ENCODE measurements at places on chromosomes 12 and 14.

DNA sequence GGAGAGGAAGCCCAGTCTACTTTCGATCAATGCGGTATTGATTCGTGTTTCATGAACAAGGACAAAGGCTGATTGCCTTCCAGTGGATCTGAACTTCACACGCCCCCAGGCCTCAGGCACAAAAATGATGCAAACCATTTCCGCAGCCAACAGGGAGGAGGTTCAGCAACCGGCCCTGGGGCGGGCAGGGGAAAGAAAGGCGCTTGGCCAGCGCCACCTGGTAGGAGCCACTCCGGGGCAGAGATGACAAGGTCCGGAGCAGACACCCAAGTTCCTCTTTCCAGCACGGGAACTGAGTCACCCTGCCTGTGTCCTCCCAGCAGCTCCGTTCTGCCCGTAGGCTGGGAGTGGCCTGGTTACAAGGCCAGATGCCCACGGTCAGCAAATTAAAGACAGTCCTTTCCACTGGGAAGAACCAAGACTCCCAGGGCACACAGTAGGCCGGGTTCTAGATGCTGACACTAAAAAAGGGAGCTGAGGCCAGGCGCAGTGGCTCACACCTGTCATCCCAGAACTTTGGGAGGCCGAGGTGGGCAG, 136.3 kb downstream of the SCARB1 start:
- no peak for DNase-seq

GRCh38 chr12:75960086-75960910, 71.3 kb downstream of the PHLDA1 start:
- peak; percentile 85 for DNase-seq

GRCh38 chr14:88454886-88455285, 69.4 kb downstream of the SPATA7 start:
- DNase-seq: no peak

GRCh38 chr12:125271892-125272291, 206.7 kb downstream of the AACS start:
- no peak for DNase-seq

DNA sequence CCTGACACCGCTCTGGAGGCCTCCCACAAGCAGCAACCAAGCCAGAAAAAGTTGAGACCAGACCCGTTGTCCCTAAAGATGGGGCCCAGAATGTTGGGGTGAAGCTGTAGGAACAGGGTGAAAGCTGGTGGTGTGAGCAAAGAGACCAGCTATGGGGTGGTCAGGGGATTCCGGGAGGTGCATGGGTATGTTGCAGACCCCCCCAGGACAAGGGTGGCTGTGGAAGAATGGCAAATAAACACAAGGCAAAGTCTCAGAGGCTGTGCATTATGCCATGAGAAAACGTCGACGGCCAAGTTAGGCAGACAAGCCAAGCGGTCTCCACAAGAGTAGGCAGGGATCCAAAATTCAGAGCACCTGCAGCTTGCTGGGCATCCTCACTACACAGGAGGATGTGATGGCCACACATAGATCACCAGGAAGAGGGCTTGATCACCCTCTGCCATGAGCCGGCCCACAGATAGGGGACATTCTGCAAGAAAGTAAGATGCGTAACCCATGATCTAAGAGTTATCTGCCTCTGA, 58.8 kb upstream of the KCNA1 start:
- no peak for DNase-seq

GRCh38 chr12:21881965-21882364, 59.3 kb downstream of the ABCC9 start:
- no peak for DNase-seq

GRCh38 chr12:119804011-119804641, 73.0 kb downstream of the CIT start:
- peak; percentile 38 for DNase-seq

DNA sequence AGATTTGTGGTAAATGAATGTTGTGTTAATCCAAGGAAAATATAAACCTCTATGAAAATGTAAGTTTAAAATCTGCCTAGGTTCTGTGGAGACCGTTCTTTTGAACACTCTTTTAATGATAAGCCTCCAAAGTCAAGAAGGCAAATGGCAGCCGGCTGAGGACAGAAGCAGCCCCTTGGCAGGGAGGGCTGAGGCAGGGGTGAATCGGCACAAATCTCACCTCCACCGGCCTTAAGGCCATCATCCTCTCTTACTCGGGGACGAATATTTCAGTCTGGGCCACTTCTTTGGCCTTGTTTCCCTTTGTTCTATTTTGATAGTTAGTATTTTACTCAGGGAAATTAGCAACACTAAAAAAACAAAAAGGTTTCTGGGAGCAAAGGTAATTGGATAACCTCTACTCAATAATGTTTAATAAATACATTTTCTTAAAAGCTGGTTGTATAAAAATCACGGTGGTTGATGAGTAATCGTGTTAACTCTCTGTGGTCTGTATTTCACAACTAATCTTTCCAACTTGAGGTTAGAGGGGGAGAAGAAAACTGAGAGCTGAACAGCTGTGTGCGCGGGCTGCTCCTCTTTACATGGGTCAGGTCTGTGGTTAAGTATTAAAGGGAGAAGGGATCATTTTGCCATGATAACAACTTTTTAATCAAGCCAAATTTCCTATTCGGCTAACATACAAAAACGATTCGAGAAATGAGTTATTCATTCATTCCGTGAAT, 18.6 kb downstream of the LGMN start:
- DNase-seq: no peak

DNA sequence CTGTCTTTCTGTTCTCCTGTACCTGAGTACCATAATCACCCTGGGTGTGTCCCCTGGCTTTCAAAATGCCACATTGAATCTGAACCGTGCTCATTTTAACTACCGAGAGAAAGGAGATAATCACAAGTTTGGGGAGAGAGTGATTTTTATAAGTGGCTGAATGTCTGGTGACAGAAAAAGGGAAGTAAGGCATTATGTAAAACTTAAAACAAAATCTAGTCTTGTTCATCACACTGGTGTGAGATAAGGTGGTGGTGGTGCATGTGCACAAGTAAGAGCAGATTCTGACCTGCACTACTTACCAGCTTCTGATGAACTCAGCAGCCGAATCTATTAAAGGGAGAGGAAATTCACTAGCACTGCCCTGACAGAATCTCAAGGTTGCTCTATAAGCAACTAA, 56.3 kb downstream of the SPPL3 start:
- no peak for DNase-seq

GRCh38 chr12:25691865-25692114, 138.7 kb upstream of the LMNTD1 start:
- no peak for DNase-seq

- no peak for DNase-seq
Observed at GRCh38 chr14:49895480-49895879, 2.6 kb downstream of the ARF6 start.

DNA sequence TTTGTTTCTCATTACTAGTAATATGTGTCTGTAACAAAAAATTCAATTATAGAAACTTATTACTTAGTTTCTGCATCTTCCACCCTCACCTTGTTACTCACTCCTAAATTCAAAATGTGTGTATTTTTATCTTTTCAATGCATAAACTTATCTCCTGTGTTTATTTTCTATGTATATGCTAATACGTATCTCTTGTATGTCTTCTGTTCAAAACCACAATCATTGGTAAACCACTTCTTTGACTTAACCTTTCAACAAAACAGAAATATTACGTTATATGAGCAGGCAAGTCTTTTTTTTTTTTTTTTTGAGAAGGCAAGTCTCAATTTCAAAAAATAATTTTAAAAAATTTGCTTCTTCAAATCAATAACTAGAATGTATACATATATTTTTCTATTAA, 39.2 kb upstream of the RPH3A start:
- no peak for DNase-seq

- no peak for DNase-seq
Observed at GRCh38 chr14:98230411-98230810, 1041.6 kb downstream of the BCL11B start.

DNA sequence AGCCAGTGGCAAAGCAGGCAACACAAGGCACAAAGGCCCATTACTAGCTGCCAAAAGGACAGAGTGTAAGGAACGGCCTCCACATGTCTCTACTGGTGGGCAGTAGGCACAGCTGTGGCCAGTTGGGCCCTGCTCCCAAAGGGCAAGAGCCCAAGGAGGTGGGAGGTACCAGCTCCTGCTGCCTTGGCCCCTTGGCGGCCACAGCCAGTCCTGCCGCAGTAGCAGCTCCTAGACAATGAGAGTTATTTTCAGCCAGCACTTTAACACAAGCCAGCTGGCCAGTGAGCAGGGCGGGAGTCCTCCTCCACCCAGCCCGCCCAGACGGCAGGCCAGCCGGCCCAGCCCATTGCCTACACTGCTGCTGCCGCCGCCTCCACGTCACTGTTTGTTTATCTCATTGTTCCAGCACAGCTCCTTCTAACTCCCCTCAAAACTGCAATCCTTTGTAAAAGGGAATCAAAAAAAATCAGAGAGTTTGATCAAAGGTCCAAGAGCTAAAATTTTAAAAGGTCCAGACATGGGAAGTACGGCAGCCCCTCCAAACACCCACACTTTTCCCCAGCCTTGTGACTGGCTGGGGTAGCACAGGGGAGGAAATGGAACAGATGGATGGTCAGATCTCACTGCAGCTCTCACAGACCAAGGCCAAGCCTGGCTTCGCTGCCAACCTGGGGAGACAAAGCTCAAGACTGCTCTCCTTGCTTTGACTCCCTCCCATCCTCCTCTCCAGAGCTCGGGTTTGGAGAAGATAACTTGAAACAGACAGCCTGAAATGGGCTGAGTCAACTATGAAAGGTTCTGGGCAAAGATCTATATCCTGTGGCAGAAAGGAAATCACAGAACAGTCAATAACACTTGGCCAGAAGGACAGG, 33.5 kb downstream of the FMNL3 start:
- no peak for DNase-seq

DNA sequence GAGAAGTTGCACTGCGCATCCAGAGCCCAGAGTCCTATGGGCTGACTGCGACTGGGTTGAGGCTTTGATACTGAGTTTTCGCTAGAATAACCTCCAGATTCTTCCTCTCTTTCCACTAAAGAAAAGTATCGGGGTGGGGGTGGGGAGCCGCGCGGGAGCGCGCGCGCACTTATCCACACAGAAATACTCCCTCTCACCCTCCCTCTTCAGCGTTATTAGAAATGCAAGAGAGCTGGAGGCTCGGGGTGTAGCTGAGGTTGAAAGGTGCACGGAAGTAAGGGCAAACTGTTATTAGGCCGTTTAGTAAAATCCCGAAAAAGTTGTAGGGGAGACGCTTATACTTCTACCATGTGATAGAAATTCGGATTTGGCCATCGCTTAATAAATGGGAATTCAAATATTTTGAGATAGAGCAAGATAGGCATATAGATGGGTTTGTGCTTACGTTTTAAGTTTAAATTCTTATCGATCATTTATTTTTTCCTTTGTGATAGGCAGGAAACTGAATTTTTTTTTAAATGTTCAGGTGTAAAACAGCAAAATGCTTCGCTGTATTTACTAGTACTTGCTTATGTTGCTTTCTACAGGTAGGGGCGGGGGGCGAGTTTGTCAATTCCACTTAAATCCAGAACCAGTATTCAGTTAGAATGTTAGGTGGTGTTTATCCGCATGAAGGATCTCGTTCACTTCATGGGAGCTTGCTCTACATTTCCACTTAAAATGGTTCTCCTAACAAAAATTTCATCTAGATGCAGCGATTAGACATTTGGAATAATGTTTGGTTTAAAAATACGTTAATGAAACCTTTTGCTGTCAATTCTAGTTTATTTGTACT, 1.1 kb downstream of the ARHGAP5 start:
- DNase-seq: no peak

GRCh38 chr12:49929581-49929980, 21.0 kb upstream of the AQP2 start:
- no peak for DNase-seq

DNA sequence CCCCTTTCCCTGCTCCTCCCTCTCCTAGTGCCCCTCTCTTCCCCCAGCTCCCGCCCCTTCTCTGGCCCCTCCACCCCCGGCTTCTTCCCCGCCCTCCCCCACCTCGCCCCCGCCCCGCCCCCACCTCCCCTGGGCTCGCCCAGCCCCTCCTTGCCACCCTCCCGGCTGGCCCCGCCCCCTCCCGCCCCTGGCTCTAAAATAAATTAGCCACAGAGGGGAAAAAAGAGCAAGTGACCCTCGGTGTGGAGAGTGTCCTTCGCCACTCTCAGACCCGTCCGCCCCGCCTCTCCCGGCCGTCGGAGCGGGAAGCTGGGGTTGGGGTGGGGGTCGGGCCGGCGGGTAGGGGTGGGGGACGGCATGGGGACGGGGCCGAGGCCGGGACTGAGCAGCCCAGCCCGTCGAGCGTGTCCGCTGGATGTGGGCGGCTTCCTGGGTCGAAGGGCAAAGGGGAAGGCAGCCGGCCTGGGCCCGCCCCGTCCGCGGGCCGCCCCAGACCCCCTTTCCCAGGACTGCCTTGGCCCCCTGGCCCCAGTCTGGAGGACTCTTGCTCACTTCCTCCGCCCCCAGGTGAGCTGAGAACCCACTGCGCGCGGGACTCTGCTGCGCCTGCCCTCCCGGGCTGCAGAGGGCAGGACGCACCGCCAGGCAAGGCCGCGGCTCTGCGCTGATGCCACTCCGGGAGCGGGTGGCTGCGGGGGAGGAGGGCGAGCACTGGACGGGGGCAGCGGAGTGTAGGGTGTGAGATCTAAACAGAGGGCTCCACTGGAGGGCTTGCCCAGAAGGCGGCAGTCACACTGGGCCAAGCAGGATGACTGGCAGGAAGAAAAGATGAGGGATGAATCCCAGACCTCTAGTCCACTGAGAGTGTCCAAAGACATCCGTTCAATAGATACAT, 570 bp upstream of the FIGNL2 start:
- DNase-seq: no peak

DNA sequence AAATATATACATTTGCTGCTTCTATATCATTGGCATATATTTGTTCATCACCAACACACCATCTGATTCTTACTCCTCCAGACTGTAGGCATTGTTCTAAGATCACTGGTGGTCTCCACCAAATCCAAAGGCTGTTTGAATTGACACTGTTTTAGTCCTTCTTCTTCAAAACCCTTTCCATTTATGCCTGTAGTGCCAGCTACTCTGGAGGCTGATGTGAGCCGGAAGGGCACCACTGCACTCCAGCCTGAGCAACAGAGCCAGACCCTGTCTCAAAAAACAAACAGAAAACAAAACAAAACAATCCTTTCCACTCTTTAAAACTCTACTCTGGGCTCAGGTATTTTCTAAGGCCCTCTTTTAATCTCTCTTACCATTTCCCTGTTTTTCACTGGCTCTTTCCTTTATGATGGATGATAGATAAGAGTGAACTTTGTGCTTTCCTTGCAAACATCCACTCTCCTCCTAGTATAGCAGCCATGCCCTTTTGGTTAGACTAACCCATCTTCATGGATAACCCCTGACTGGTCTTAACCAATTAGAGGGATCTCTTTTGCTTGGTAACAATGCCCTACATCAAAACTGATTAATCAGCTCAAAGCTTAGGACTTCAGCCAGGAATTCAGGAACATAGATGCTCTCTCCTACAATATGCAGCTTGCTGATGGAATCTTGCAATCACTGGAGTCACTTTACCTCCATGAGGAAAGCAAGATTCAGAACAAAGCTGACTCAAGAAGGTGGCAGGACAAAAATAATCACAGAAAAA, 24.9 kb downstream of the SPTSSA start:
- no peak for DNase-seq

- no peak for DNase-seq
Observed at GRCh38 chr14:35296545-35296944, 4.4 kb downstream of the PSMA6 start.

GRCh38 chr14:32648434-32648833, 290.2 kb upstream of the NPAS3 start:
- DNase-seq: no peak
